ENCODE measurements at places on chromosomes 3 and 15.

GRCh38 chr3:137642831-137643230 is 121.3 kb upstream of the SOX14 start:
- DNase-seq = no peak

DNA sequence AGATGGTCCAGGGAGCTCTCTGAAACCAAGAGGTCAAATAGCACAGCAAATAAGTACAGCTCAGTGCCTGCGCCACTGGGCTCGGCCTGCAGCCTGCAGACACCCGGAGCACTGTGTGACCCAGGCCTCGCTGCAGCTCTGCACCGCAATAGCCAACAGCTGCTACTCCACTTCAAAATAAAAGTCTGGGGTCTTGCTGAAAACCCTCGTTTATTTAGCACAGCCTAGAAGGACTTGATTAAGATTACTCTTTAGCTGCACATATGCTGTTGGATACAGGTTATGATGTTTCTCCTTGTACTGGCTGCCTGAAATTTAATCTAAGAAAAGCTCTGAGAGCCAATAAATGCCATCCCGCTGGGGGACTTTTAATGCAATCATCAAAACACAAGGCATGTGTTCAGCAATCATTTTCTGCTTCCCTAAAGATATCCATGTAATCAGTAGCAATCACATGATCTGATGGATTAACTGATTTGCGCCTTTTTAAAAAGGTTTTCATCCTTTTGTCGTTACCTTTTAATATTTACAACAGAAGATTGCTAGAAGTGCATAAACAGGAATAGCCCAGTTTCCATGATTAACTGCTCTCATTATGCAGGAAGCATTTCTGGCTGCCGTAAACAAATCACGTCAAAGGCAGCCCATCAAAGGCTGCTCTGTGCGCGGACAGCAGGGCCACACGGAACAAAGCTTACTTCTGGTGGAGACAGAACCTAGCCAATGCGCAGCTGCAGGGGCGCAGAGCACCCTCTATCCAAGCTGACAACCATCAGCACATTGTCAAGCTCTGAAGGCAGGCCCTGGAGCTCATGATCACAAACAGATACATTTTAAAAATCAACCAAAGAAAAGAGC is 58.8 kb downstream of the CLASP2 start:
- peak; percentile 66 for DNase-seq

GRCh38 chr3:5122741-5123706 is 932 bp downstream of the ARL8B start:
- DNase-seq = peak; percentile 91

DNA sequence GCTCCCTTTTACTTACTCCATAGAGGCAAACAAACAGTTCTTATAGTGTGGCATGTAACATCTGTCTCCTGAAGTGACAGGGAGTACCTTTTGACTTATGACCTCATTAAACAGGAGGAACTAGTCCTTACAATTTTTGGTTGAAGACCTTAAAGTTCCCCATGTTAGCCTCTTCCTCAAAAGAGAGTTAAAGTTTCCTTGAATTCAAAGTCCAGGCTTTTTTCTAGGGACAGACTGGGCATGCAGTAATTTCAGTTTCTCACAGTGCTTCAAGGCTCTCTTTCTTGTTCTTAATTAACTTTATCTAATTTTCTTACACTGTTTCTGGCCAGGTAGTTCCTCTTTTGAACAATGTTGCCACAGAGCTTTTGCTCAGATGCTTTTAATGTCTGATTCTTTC is 12.1 kb downstream of the GOLM2 start:
- DNase-seq = no peak

DNA sequence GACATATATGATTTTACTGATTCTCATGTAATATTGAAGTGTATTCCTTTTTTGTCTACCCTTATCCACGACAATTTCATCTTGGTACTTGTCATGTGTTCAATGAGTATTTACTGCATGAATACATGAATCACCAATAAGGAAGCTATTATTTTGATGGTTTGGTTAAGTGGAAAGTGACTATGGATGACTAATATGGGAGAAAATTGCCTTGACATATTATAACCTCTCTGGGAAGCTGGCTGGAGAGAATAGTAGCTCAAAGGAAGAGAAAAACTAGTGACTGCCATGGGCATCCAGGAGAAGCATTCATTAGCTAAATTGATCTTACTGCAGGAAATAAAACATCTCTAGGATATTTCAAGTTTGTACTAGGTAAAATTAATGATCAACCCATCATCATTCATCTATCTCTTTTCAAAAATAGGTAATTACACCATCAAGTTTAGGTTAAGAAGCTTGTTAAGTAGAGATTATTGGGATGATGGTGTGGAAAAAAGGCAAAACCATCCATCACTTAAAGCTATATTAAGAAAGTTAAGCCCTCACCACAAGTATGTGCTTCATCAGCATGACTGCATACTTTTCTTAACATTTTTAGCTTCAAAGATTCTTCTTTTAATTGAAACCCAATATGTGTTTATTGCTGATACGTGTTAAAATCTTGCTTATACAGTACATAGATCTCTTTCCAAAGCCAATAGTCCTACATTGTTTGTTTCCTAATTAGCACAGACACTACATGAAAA is 455.2 kb upstream of the ARPP21 start:
- no peak for DNase-seq

DNA sequence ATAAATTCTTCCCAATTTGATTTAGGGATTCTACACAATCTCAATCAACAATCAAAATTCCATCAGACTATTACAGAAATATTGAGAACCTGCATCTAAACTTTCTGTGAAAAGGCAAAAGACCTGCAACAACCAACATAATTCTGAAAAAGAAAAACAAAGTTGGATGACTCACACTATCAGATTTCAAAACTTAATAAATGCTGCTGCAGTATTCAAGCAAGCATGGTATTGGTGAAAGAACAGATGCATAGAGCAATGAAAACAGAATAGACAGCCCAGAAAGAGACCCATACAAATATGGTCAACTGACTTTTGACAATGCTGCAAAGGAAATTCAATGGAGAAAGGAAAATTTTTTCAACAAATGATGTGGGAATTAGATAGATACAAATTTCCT is 477.1 kb upstream of the NR2F2 start:
- DNase-seq = peak; percentile 17

DNA sequence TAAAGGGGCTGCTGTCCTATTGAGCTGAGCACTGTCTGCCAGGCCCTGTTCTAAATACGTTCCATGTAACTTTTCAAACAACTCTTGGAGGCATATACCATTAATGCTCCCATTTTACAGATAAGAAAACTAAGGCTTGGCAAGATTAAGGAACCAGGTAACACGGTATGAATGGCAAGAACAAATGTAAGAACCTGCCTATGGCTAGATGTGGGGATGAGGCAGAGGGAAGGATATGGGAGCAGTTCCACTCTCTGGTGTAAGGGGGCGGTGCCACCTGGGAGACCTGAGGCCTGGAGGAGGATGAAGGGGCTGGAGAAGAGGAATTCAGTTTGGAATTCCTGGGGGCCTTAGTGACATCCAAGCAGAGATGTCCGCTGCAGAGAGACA is 3.8 kb upstream of the LMAN1L start:
- DNase-seq = no peak

GRCh38 chr3:13138833-13139145 is 65.6 kb upstream of the IQSEC1 start:
- no peak for DNase-seq

GRCh38 chr15:66293419-66294156 is at the start of gene DIS3L:
Gene DIS3L (plus strand): TSS chr15:66293568. CDS start chr15:66293597, 29 bp downstream.
- DNase-seq = peak; percentile 57

GRCh38 chr3:153080778-153081240 is 81.2 kb upstream of the RAP2B start:
- no peak for DNase-seq

DNA sequence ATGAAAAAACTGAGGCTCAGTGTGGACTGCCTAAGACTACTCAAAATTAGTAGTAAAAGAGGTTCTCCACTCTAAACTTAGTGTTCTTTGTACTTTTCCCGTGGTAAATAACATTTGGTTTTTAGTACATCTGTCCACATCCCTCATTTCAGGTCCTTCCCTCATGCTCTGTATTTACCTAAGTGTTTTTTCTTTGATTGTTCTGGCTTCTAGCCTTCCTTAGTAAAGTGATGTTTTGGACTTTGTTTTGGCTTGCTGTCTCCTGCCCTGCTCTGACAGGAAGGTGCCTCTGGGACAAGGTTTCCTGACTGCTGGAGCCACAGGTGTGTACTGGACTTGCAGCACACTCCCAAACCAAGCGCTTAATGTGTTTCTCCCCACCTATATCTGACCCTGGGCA is 29.9 kb upstream of the ALDH1A2 start:
- no peak for DNase-seq

GRCh38 chr3:85838921-85839320 is 880.1 kb downstream of the CADM2 start:
- no peak for DNase-seq

GRCh38 chr3:88263417-88264100 is 113.8 kb downstream of the C3orf38 start:
- no peak for DNase-seq

DNA sequence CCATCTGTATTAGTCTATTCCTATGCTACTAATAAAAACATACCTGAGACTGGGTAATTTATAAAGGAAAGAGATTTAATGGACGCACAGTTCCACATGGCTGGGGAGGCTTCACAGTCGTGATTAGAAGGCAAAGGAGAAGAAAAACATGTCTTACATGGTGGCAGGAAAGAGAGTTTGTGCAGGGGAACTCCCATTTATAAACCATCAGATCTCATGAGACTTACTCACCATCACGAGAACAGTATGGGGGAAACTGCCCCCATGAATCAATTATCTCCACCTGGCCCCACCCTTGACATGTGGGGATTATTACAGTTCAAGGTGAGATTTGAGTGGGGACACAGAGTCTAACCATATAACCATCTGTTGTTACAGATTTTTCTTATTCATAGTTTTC is 42.1 kb upstream of the MB21D2 start:
- DNase-seq = no peak

- DNase-seq = no peak
These were observed 25.1 kb upstream of the FSIP1 start for GRCh38 chr15:39807791-39808190.

- DNase-seq = no peak
These were observed 466.5 kb downstream of the ROBO2 start for GRCh38 chr3:77506384-77506783.

GRCh38 chr15:93308026-93308690 is 219.1 kb upstream of the RGMA start:
- no peak for DNase-seq

DNA sequence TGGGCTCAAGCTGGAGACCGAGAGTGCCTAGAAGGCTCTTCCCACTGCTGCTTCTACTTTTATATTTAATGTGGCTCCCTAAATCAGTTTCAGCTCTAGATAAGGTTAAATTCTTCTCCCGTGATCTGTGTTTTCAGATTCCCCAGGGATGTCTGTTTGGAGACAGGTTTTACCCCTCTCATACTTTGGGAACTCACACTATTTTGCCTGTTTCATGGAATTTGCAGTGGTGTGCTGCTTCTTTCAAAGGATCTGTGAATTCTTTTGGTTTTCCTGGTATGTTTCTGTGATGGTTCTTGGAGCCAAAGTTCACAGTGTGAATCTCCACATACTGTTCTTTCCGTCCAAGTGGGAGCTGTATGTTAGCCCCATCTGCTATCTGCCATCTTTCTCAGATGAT is 238.3 kb upstream of the SLITRK3 start:
- no peak for DNase-seq

DNA sequence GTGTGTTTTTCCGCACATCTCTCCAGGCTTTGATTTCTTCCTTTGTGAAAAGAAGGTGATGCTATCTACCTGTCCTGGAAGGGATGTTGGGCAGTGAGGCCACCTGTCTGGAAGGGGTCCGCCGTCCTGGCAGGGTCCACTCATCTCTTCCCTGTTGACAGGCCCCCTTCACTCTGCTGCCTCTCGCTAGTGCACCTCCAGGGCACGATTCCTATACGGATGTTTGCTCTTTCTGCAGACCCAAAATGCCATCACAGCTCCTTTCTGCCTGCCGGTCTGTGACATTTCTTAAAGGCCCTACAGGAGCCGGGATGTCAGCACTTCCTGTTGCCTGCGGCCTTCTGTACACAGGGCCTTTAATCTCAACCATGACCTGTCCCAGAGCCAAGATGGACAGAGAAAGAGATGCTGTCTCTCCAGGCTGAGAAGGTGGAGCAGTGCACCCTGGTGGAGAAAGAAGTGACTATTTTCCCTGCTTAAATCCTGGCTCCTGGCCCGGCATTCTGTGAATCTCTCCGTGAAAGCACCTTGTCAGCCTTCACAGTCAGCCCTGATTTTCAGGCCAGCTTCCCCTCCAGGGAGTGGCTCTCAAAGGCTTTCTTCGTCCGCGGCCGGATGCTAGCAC is 7.4 kb downstream of the FAM3D start:
- DNase-seq = peak; percentile 37

GRCh38 chr3:48848816-48849515 is 1.3 kb upstream of the PRKAR2A start:
- no peak for DNase-seq

GRCh38 chr3:165522386-165522785 is 314.8 kb downstream of the BCHE start:
- DNase-seq = no peak

- no peak for DNase-seq
These were observed 10.8 kb downstream of the PDHB start for GRCh38 chr3:58422756-58423325.

DNA sequence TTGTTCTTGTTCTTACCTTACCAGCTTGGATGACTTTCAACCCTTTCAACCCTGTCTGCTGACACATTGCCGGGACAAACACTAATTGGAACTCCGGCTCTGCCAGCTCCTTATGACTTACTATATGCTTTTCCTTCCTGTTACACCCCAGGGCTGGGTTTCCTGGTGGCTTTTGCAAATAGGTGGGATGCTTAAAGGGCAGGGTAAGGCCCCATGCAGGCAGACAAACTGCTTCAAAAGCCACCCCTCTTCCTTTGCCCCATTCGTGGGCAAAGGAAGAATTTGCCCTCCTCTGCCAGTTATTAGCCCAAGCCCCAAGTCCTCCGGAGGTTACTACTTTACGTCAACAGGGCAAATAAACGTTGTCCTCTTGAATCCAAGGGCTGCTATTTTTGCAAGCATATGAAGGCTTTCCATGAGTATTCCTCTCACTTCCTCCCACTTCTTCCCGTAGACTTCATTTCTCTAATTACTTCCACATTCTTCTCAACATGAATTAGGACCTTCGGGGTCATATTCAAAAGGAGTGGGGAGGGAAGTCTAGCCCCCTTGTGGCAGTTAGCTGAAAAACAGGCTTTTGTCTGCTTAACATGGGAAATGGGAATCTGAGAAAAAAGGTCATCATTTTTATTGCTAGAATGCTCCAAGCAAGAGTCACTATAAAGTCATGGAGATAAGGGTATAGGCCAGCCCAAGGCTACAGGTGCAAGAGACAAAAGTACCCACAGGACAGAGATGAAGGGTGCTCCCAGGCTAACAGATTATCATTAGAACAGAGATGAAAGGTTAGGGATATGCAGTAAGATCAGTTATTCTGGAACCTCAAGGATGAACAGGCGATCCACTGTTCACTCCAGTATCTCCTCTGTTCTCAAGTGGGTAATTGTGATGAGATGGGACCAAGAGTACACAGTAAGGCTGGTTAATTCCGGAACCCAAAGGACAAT is 56.3 kb upstream of the FSTL1 start:
- peak; percentile 64 for DNase-seq
